ENCODE measurements at places on chromosomes 12 and 14. TPM values are rescaled to one million over a fixed set of nuclear protein-coding genes. Genes with fewer than 3 reads are reported as not detected.

DNA sequence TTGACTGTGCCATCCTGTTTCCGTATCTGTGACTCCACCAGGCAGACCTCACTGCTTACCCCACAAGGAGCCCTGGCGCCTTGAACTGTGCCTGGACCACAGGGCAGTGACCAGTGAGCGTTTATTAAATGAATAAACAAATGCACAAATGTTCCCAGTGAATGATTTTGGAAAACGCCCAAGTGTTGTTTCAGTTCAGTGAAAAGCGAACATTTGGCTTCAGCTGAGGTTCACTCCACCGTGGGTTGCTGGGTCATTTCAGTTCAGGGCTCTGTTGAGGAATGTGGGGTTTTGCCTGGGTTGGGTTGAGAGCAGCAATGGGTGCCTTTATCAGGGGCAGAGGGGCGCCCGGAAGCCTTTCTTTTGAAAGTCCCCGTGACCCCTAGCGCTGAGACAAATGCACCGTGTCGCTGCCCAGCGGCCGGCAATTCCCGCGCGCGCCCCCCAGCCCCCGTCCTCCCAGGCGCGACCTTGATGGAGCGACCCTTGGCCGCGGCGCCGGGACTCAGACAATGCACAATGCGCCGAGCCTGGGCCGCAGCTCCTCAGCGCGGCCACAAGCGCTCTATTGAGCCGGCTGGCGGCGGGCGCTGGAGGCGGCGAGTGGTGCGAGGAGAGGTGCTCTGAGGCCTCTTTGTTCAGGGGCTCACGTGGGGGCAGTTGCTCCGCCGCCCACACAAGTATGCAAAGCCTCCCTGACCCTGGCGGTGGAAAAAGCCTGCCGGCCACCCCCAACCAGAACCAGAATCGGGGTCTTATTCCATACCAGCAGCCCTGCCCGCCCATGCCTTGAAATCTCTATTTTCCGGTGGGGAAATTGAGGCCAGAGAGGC, 40.5 kb upstream of the CLMN start:
- DNase-seq = no peak

The GRIP1 gene
- 3.7 TPM for total RNA-seq

The ARID2 gene
- 56.1 TPM for total RNA-seq

DNA sequence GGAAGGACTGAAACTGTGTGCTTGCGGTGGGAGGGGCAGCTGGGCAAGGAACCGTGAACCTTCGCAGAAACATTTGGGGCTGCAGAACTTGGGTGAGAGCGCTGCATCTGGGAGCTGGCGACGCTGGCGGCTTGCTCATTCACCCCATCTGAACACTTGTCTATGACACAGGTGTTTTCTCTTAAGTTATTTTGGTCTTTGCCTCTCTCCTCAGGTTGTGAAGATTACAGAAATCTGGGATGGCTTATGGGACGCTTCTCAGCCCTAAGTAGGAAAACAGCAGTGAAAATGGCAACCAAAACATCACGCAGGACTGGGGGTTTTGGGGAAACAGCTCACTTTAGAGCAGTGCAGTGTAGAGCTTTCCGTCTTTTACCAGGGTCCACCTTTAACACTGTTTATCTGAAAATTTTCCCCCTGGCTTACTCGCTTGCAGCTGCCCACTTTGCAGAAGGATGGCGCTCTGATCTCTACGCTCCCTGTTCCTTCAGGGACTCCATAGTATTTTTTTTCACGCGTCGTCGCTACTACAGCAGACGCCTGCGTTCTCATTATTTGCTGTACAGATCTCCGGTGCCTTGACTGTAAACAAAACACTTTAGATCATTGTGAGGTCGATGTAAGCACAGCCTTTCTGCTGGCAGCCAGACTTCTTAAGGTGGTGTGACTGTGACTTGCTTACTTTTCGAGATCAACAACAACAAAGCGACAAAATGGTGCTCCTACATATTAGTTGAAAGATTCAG, 2.7 kb upstream of the CDKN1B start:
- peak; percentile 70 for DNase-seq

DNA sequence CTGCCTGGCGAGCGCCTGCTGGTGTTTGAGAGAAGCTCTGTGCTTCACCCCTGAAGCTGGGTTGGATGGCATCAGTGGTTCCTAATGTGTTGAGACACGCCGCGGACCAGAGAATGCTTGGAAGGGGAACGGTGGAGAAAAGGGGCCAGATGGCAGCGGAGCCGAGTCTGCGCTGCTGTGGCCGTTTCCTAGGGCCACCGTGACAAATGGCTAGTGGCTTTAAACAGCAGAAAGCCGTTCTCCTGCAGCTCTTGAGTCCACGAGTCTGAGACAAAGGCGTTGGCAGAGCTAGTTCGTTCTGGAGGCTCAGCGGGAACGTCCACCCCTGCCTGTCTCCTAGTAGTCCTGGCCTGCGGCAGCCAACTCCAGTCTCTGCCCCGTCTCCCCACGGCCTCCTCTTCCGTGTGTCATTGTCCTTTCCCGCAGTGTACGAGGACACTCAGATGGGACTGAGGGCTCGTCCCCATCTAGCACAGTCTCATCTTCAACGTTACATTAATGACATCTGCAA, 103.6 kb downstream of the ADGRD1 start:
- DNase-seq = no peak

Measured in naive thymus-derived CD4-positive, alpha-beta T cell (primary cell).